Cardiac muscle cell (in vitro differentiated cells and primary cell): ENCODE measurements at places on chromosomes 2 and 18.

- H3K27ac ChIP-seq: peak overlapping the region; percentile 96
- no peaks in the 10 kb centered on the region for H3K27me3 ChIP-seq
- H3K4me1 ChIP-seq: peaks cover 9% of the 10 kb centered on the region
- DNase-seq: no peak
- no peaks in the 10 kb centered on the region for H3K36me3 ChIP-seq
These were observed 540 bp downstream of the ATP9B start for GRCh38 chr18:79069717-79070151.

DNA sequence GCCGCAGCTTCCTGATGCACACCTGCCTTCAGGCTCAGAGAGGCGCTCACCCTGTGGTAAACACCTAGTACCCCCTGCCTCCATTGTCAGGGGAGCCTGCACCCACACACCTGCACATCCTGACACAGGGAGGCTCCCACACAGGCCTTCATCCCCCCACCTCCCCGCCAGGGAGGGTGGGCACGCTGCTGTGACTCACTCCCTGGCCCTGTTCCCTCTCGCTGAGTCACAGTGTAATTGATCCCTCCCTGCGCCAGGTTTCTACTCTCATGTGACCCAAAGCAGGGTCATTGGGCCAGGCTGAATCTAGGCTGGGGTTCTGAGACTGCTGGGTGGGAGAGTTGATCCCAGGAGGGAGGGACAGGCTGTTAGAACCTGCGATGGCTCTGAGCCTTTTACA is 8.5 kb upstream of the CELF4 start:
- no peaks in the 10 kb centered on the region for H3K4me1 ChIP-seq
- no peak overlapping the region for H3K4me3 ChIP-seq
- no peaks in the 10 kb centered on the region for H3K36me3 ChIP-seq
- peaks cover 35% of the 10 kb centered on the region for H3K27me3 ChIP-seq
- no peak overlapping the region for H3K27ac ChIP-seq

- no peaks in the 10 kb centered on the region for H3K27me3 ChIP-seq
- H3K27ac ChIP-seq: no peak overlapping the region
- no peak for DNase-seq
- no peaks in the 10 kb centered on the region for H3K4me1 ChIP-seq
- no peaks in the 10 kb centered on the region for H3K36me3 ChIP-seq
These were observed 272.2 kb downstream of the OSR1 start for GRCh38 chr2:19086231-19086651.

DNA sequence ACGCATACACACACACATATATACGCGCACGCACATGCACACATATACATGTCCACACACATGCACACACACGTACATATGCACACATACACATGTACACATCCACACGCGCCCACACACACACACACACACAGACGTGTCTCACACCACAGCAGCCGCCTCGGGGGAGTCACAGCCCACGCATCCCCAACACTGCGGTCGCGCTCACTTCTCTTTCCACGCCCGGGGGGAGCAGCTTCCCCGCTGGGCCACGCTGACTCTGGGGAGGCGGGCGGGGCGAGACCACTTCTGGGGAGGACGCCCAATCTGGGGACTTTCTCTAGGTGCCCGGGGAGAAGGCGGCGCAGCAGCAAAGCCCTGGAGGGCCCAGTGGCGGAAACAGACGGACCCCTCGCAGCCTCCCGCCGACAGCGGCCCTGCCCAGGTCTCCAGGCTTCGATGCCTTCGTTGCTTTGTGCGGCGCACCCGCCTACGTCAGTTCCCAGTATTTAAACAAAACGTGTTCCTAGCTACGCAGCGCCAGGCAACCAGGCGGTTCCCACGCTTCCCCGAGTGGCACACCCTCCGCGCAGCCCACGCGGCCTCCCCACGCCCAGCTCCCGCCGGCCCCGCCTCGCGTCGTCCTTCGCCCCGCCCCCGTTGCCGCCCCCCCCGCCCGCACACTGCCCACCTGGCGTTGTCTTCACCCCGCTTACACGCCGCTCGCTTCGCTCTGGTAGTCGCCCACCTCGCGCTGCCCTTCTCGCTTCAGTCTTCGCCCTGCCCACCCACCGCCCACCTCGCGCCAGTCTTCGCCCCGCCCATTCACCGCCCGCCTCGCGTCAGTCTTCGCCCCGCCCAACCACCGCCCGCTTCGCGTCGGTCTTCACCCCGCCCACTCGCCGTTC is 810 bp upstream of the RBFA start:
- peak overlapping the region; percentile 87 for H3K27ac ChIP-seq
- H3K36me3 ChIP-seq: no peaks in the 10 kb centered on the region
- DNase-seq: peak; percentile 99
- peak overlapping the region; percentile 48 for H3K4me3 ChIP-seq
- H3K4me1 ChIP-seq: no peaks in the 10 kb centered on the region

DNA sequence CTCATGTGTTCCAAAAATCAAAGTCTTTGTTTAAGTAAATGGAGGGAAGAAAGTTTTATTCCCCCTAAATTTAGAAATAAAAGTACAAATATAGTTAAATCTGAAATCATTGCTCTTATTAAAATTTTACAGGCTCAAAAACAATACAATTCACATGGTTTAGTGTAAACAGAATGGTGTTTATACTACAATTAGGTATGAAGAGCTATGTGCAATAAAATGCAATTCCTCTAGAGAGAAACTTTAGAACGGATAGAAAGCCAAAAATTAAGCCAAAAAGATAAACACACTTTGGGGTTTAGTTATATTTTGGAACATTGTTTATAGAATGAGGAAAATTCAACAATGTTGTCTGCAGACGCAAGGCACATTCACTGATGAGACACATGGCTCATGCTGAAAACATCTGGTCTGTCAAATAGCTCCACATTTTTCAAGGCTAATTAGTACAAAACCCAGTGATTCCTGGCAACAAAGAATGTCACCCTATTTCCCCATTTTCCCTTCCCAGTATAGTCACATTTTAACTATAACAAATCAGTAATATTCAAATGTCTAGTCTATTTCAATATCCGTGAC is 103.3 kb downstream of the EXOC6B start:
- H3K36me3 ChIP-seq: peaks cover under 1% of the 10 kb centered on the region
- no peak overlapping the region for H3K4me3 ChIP-seq
- DNase-seq: no peak
- H3K27ac ChIP-seq: no peak overlapping the region
- H3K4me1 ChIP-seq: peaks cover 25% of the 10 kb centered on the region

DNA sequence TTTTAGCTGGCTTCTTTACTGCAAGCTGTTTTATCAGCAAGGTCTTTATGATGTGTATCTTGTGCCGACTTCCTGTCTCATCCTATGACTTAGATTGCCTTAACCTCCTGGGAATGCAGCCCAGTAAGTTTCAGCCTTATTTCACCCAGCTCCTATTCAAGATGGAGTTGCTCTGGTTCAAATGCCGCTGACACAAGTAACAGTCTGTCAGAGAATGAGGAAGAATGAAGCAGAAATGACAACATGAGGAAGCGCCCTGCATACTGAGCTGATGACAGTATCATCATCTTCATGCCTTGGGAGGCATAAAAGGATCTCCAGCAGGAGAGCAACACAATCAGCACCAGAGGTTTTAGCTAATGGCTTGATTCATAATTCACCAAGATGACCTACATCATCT is 309.4 kb downstream of the NBAS start:
- no peak overlapping the region for H3K27ac ChIP-seq
- peaks cover 5% of the 10 kb centered on the region for H3K4me1 ChIP-seq
- no peaks in the 10 kb centered on the region for H3K27me3 ChIP-seq
- no peak overlapping the region for H3K4me3 ChIP-seq
- DNase-seq: no peak
- no peaks in the 10 kb centered on the region for H3K36me3 ChIP-seq

DNA sequence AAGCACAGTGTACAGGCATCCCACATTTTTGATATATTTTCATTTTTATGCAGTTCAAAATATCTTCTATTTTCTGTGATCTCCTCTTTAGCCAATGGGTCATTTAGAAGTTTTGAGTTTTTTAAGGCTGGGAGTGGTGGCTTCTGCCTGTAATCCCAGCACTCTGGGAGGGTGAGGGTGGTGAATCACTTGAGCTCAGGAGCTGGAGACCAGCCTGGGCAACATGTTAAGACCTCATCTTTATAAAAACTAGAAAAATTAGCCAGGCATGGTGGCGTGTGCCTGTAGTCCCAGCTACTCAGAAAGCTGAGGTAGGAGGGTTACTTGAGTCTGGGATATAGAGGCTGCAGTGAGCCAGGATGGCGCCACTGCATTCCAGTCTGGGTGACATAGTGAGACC is 17.8 kb downstream of the UBR3 start:
- peaks cover 37% of the 10 kb centered on the region for H3K4me1 ChIP-seq
- DNase-seq: no peak
- H3K36me3 ChIP-seq: peaks cover 6% of the 10 kb centered on the region
- no peak overlapping the region for H3K27ac ChIP-seq
- no peaks in the 10 kb centered on the region for H3K27me3 ChIP-seq

DNA sequence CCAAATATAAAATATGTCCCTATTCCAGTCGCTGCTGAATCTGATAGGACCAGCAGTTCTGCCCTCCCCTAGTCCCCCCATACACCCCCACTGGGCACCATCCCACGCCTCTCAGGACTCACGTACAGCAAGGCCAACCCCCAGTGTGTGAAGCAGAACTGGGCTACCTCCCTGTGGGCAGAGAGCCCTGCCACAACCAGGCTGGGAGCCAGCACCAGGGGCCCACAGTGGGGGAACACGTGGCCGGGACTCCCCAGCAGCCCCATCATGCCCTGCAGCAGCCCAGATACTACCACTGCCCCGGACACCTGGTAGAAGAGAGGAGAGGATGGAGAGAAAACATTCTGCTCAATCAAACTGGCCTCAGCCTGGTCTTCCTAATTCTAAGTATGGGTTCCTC is 1.3 kb downstream of the SLC23A3 start:
- peaks cover 3% of the 10 kb centered on the region for H3K36me3 ChIP-seq
- H3K27ac ChIP-seq: no peak overlapping the region
- H3K27me3 ChIP-seq: peaks cover 5% of the 10 kb centered on the region
- no peak overlapping the region for H3K4me3 ChIP-seq
- DNase-seq: no peak
- no peaks in the 10 kb centered on the region for H3K4me1 ChIP-seq

GRCh38 chr2:160909781-160910242 is 250.4 kb upstream of the TANK start:
- no peak overlapping the region for H3K27ac ChIP-seq
- H3K4me3 ChIP-seq: no peak overlapping the region
- no peaks in the 10 kb centered on the region for H3K27me3 ChIP-seq
- H3K36me3 ChIP-seq: no peaks in the 10 kb centered on the region
- no peak for DNase-seq

- DNase-seq: peak; percentile 43
- no peak overlapping the region for H3K27ac ChIP-seq
- no peak overlapping the region for H3K4me3 ChIP-seq
- no peaks in the 10 kb centered on the region for H3K27me3 ChIP-seq
- H3K36me3 ChIP-seq: no peaks in the 10 kb centered on the region
- peaks cover 5% of the 10 kb centered on the region for H3K4me1 ChIP-seq
These were observed 7.2 kb downstream of the HADHB start for GRCh38 chr2:26251893-26252292.

DNA sequence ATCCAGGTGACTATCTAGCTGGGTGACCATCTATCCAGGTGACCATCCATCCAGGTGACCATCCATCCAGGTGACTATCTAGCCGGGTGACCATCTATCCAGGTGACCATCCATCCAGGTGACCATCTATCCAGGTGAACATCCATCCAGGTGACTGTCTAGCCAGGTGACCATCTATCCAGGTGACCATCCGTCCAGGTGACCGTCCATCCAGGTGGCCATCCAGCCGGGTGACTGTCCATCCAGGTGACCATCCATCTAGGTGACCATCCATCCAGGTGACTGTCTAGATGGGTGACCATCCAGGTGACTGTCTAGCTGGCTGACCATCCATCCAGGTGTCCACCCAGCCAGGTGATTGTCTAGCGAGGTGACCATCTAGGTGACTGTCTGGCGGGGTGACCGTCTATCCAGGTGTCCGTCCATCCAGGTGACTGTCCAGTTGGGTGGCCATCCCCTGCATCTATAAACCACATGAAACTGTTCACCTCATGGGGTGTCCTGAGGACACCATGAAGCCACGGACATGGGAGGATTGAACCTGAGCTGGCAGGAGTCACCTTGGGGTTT is 305.3 kb downstream of the NDUFA10 start:
- no peak overlapping the region for H3K27ac ChIP-seq
- H3K4me3 ChIP-seq: no peak overlapping the region
- no peak for DNase-seq
- no peaks in the 10 kb centered on the region for H3K36me3 ChIP-seq
- no peaks in the 10 kb centered on the region for H3K4me1 ChIP-seq
- no peaks in the 10 kb centered on the region for H3K27me3 ChIP-seq

- no peaks in the 10 kb centered on the region for H3K36me3 ChIP-seq
- no peaks in the 10 kb centered on the region for H3K4me1 ChIP-seq
- no peak overlapping the region for H3K4me3 ChIP-seq
- no peaks in the 10 kb centered on the region for H3K27me3 ChIP-seq
- no peak overlapping the region for H3K27ac ChIP-seq
- DNase-seq: no peak
These were observed 108.9 kb downstream of the THSD7B start for GRCh38 chr2:136874258-136874657.

- no peak overlapping the region for H3K27ac ChIP-seq
- H3K36me3 ChIP-seq: no peaks in the 10 kb centered on the region
- H3K27me3 ChIP-seq: no peaks in the 10 kb centered on the region
- no peak overlapping the region for H3K4me3 ChIP-seq
These were observed 24.2 kb upstream of the BZW1 start for GRCh38 chr2:200787351-200788120.

GRCh38 chr18:36769172-36769571 is 59.6 kb downstream of the TPGS2 start:
- DNase-seq: no peak
- H3K36me3 ChIP-seq: peaks cover 50% of the 10 kb centered on the region
- H3K4me3 ChIP-seq: no peak overlapping the region
- no peaks in the 10 kb centered on the region for H3K4me1 ChIP-seq

DNA sequence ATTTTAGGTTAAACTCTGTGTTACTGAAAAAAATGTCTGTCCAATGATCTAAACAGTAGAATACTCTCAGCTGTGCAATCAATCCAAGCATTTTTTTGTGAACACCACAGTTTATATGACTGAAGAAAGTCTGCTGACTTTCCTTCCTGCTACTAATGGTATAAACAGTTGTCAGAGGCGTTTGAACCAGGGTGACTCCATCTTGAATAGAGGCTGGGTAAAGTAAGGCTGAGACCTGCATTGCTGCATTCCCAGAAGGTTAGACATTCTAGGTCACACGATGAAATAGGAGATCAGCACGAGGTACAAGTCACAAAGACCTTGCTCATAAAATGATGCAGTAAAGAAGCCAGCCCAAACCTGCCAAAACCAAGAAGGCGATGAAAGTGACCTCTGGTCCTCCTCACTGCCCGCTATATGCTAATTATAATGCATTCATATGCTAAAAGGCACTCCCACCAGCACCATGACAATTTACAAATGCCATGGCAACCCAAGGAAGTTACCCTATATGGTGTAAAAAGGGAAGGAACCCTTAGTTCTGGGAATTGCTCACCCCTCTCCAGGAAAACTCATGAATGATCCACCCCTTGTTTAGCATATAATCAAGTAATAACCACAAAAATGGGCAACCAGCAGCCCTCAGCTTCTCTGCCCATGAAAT is 31.3 kb downstream of the POU3F3 start:
- H3K4me1 ChIP-seq: no peaks in the 10 kb centered on the region
- peaks cover 39% of the 10 kb centered on the region for H3K27me3 ChIP-seq
- H3K27ac ChIP-seq: no peak overlapping the region
- no peak overlapping the region for H3K4me3 ChIP-seq
- DNase-seq: no peak

GRCh38 chr2:15367715-15368114 is 193.4 kb downstream of the NBAS start:
- no peaks in the 10 kb centered on the region for H3K4me1 ChIP-seq
- H3K27ac ChIP-seq: no peak overlapping the region
- H3K27me3 ChIP-seq: no peaks in the 10 kb centered on the region
